HCT116 (cell line): ENCODE measurements at places on chromosomes 3 and 15.

DNA sequence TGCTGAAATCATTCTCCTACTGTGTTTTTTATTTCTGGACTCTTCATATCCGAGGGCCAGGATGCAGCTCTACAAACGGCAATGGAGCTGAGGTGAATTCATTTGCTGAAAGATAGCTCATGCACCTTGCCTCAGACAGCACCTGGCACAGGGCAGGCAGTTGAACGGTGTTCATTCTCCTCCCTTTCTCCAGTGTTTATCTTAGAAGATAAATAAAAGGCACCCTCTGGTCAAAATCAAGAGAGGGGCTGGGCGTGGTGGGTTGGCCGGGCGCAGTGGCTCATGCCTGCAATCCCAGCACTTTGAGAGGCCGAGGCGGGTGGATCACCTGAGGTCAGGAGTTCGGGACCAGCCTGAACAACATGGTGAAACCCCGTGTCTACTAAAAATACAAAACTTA, 79.3 kb upstream of the LMOD3 start:
- DNase-seq, result no peak

DNA sequence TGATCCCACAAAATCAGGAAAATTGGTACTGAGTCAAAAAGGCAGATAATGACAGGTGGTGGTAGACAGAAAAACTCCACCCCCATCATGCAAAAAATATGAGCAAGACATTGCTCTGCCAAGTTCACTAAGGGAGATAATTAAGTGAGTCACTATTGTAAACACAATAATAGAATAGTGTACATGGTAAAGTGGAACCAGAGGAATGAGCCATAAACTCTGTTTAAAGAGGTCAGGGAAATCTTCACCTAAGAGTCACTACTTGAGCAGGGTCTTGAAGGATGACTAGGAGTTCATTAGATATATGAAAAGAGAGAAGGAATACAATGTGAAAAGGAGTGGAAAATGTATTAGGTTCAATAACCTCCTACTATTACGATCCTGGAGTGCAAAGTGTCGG, 213.4 kb upstream of the PEX5L start:
- no peak for DNase-seq

- no peak for DNase-seq
Observed at GRCh38 chr15:27545494-27546255, 553.4 kb downstream of the OCA2 start.

DNA sequence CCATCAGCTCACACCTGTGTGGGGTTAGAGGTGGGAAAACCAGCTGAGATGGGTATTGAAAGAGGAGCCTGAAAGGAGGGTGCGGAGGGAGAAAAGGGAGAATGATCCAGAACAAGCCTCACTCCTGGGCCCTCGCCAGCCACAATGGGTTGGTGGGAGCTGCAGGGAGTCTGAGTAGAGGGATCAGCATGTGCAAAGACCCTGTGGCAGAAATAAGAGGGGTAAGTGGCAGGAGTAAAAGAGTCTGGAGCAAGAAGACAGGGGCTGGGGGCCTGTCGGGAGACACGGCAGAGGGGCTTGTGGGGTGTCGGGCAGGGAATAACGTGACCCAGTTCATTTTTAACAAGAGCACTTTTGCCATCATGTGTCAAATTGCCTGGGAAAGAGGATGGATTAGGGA, 34.0 kb downstream of the CCDC33 start:
- DNase-seq, result no peak

DNA sequence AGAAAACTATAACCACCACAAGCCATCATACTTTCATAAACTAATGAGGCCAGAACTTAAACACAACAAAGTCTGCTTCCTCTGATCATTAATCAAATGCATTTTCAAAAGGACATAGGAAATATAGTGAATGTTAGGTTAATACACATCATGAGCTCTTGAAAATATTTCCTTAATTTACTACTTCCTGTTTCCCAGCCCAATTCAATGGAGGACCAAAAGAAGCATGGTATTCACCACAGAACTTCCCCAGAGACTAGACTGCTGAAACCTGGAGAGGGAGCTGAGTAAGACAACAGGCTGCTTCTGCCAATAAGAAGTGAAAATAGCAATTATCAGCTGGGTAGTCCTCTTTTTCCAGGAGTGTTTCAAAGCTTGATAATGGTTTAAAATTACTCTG, 250.3 kb downstream of the ULK4 start:
- no peak for DNase-seq

DNA sequence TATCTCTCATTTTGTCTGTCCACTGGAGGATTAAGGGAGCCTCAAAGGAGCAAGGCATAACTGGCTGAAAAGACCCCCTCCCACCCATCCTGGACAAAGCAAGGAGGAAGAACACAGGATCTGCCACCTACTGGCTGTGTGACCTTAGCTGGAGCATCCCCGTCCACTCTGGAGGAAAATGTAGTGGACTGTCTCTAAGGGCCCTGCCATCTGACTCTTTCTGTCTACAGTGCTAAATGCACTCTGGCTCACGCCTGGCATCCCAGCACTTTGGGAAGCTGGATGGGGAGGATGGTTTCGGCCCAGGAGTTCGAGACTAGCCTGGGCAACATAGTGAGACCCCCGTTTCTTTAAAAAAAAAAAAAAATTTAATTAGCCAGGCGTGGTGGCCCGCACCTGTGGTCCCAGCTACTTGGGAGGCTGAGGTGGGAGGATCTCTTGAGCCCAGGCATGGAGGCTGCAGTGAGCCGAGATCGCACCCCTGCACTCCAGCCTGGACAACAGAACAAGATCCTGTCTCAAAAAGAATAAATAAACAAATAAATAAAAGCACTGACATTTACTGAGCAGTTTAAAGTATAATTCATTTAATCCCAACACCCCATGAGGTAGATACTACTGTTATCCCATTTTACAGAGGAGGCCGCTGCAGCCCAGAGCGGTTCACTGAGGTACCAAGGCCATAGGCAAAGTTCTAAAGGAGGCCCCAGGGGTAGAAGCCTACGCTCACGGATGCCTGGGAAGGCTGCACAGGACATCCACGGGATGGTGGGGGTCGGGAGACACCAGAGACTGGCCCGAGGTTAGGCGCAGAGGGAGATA, 1.1 kb downstream of the TBC1D2B start:
- DNase-seq, result no peak

DNA sequence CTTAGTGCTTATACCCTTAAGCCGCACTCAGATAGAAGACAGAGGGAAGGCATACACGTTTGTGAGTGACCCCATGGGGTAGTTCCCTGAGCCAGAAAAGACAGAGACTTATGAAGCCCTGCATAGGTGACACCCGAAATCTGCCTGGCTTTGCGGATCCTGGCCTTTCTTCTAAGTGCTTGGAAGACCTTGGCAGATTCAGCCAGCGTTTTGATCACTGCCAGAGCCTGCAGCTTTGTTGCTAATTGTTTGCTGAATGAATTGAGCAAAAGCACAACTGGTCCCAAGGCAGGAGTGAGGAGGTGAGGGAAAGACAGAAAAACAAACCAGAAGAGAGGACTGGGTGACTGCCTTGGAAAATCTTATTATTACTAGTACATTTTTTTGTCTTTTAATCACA, 168.3 kb upstream of the ICE2 start:
- DNase-seq, result no peak

GRCh38 chr3:187804120-187804744, 59.0 kb upstream of the BCL6 start:
- DNase-seq, result no peak

GRCh38 chr3:110741891-110742290, 329.7 kb upstream of the NECTIN3 start:
- no peak for DNase-seq

DNA sequence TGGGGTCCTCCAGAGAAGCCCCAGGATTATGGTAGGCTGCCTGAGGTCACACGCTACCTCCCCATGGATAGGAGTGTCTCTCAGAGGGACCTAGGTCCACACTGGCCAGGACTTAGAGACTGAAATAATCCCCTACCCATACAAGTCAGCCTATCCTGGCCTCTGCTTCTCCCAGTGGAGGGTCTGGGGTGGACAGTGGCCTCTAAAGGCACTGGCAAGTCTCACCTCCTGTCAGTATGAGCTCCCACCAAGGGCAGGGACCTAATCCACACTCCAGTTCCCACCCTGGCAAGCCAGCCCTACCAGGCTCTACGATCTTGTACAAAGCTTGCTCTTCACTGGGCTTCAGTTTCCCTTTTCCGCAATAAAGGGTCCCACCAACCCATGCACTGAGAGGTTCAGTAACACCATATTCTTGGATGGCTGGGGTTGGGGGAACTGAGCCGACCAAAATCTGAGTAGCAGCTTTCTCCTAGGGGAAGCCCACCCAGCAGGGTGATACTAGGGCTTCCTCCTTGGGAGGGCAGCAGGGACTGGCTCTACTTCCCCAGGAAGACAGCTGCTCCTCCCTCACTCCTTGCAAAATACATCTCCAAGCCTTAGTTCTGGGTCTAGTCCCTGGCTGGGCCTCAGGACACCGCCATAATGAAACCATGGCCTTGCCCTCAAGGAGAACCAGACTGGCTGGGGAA, 2.4 kb downstream of the CISH start:
- DNase-seq, result no peak

DNA sequence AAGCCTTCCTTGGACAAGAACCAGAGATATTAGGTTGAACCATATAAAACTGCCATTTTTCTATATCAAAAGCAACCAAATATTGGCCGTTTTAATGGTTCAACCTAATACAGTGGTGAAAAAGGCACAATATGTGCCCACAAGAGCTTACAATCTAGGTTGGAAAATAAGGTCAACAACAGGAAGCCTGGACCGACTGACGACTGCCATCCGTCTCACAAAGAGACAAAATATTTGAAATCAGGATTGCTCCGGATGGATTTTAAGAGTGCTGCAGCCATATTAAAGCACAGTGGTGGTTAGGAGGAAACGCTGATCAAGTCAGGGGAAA, 1.4 kb downstream of the AHSG start:
- no peak for DNase-seq

- no peak for DNase-seq
Observed at GRCh38 chr3:53744351-53744750, 101.9 kb downstream of the CHDH start.

DNA sequence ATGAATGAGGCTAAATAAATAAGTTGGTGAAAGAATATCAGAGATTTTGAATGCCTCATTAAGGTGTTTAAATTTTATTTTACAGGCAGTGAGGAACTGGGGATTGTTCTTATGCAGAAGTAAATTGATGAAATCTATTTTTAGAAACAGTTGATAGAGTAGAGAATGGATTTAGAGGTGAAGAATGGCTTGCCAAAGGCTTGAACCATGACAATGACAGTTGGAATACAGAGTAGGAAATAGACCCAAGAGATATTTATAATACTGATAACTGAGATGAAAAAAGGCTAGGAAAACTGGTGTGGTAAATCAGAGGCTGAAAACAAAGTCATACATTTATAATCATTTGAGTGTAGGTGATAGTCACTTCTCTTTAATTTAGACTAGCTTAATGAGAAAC, 39.0 kb upstream of the RBMS3 start:
- no peak for DNase-seq

- no peak for DNase-seq
Observed at GRCh38 chr3:26438981-26439884, 183.3 kb upstream of the LRRC3B start.

DNA sequence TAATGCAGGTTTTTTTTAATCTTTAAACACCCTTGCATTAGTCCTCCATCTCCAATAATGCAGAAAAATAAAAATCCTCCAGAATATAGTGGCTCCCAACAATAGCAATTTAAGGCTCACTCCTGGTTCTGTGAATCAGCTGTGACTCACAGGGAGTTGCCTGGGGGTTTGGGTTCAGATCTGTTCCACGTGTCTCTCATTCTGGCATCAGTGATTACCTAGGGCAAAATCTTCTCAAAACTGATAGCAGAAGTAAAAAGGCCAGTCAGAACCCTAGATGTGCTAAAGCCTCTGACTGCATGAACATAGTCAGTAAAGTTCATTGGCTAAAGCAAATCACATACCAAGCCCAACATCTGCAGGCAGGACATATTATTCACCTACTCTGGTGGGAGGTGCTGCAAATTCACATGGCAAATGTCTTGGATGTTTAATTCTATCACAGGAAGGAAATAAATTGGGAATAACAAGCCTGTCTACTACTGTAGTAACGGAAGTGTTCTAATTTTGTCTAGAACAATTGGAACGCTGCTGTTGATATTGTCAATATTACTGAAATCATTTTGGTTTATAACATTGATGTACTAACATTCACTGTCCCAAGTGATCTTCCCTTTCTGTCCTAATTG, 364.1 kb upstream of the CNTN4 start:
- DNase-seq, result no peak

DNA sequence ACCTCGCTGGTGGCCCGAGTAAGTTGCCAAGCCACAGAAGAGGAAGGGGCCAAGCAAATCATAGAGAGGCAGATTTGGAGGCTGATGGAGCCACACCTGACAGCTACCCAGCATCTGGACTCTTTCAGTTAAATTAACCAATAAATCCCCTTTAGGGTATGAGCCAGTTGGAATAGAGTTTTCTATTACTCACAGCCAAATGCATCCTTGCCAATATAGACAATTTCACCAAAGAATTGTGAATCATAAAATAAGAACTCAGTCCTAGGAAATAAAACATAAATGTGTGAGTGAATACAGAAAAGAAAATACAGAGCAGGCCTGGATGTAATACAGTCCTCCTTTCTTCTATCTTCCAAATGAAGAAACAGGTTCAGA, 161.6 kb upstream of the ANKRD28 start:
- no peak for DNase-seq

- peak; percentile 13 for DNase-seq
Observed at GRCh38 chr15:57306161-57306943, 70.0 kb upstream of the CGNL1 start.

- DNase-seq, result no peak
Observed at GRCh38 chr3:23760871-23761373, 44.8 kb upstream of the UBE2E1 start.

GRCh38 chr3:122456074-122456473, 40.2 kb upstream of the WDR5B start:
- DNase-seq, result no peak

GRCh38 chr3:193761969-193762368, 169.0 kb downstream of the OPA1 start:
- no peak for DNase-seq

DNA sequence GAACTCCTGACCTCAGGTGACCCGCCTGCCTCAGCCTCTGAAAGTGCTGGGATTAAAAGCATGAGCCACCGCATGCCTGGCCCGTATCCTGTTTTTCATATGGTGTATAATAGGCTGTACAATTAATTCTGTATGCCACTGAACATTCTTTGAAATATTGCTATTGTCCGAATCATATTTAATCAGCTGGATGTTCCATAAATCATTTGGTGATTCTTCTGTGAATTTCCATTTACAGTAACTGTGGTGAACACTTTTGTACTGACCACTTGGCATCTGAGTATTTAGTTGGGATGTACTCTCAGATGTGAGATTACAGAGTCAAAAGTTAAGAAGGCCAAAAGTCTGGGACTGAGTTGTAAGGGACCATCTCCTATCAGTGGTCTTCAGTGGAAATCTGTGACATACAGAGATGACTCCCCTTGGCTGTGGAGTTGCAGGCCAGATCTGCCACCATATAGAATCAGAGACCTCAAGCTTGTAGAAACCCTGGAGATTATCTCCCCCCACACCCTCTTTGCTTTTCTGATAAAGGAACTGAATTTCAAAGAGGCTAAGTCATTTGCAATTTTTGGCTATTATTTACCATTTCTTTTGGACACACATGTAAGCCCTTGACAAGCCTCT, 25.7 kb upstream of the DYNC1LI1 start:
- DNase-seq, result no peak
